ENCODE measurements at places on chromosomes 12 and 14. TPM values are rescaled to one million over a fixed set of nuclear protein-coding genes. Genes with fewer than 3 reads are reported as not detected.

The SPSB2 gene
- total RNA-seq = 12.8 TPM

The ARHGEF25 gene
- 0.76 TPM for total RNA-seq

The CLEC2B gene
- total RNA-seq = 1.6 TPM

The TAS2R46 gene
- not detected for total RNA-seq

The TSPAN19 gene
- total RNA-seq = 0.55 TPM

The GTF2H3 gene
- total RNA-seq = 41.3 TPM

The KRT8 gene
- total RNA-seq = 107 TPM

The ANO6 gene
- total RNA-seq = 52.6 TPM

The CLBA1 gene
- total RNA-seq = 7.3 TPM

The NKX2-1 gene
- not detected for total RNA-seq

The ZBTB39 gene
- 3.2 TPM for total RNA-seq

The ASB2 gene
- not detected for total RNA-seq

The SALL2 gene
- total RNA-seq = 1.2 TPM

The GCH1 gene
- 13.0 TPM for total RNA-seq

The POTEG gene
- not detected for total RNA-seq

The RIPK3 gene
- total RNA-seq = 8.0 TPM

The GUCY2C gene
- total RNA-seq = 0.08 TPM

The MAGOHB gene
- total RNA-seq = 15.3 TPM

The VCPKMT gene
- total RNA-seq = 2.7 TPM

The KRT72 gene
- not detected for total RNA-seq

The PIWIL1 gene
- total RNA-seq = under 0.01 TPM

The SERPINA1 gene
- 18.9 TPM for total RNA-seq

The WNT5B gene
- 19.9 TPM for total RNA-seq

The TAS2R19 gene
- total RNA-seq = 0.39 TPM

The PRKAB1 gene
- 17.7 TPM for total RNA-seq

The TESPA1 gene
- total RNA-seq = not detected

The UNG gene
- total RNA-seq = 37.8 TPM

The SAMD15 gene
- total RNA-seq = 0.19 TPM

The ADAMTS20 gene
- not detected for total RNA-seq

The GCN1 gene
- 61.1 TPM for total RNA-seq

The BEST3 gene
- total RNA-seq = not detected

The OTX2 gene
- total RNA-seq = not detected

The OR10A7 gene
- total RNA-seq = not detected

The GPRC5D gene
- not detected for total RNA-seq

The TMEM132C gene
- not detected for total RNA-seq

The CBLN3 gene
- total RNA-seq = 0.11 TPM

The KRT73 gene
- total RNA-seq = not detected

The SIRT4 gene
- total RNA-seq = 0.49 TPM

The PTGDR gene
- total RNA-seq = not detected

The TPH2 gene
- not detected for total RNA-seq

The USP30 gene
- 5.3 TPM for total RNA-seq

The DNAH10 gene
- 0.55 TPM for total RNA-seq

The ACVRL1 gene
- total RNA-seq = 0.61 TPM

The IRAK3 gene
- 0.70 TPM for total RNA-seq

The SDSL gene
- 9.1 TPM for total RNA-seq

The FSCB gene
- not detected for total RNA-seq

The SVOP gene
- not detected for total RNA-seq

The GDF3 gene
- total RNA-seq = not detected

The CCDC198 gene
- total RNA-seq = not detected

The CABP1 gene
- total RNA-seq = not detected

The OTOGL gene
- not detected for total RNA-seq

The ST8SIA1 gene
- 4.7 TPM for total RNA-seq

The NOVA1 gene
- not detected for total RNA-seq

The OR6C2 gene
- not detected for total RNA-seq

The NFYB gene
- 19.1 TPM for total RNA-seq

The TAS2R30 gene
- total RNA-seq = 0.08 TPM

The ENDOU gene
- not detected for total RNA-seq

The P3H3 gene
- total RNA-seq = 10.6 TPM

Measured in hair follicular keratinocyte (primary cell).